ENCODE measurements at places on chromosomes 7 and 10.

DNA sequence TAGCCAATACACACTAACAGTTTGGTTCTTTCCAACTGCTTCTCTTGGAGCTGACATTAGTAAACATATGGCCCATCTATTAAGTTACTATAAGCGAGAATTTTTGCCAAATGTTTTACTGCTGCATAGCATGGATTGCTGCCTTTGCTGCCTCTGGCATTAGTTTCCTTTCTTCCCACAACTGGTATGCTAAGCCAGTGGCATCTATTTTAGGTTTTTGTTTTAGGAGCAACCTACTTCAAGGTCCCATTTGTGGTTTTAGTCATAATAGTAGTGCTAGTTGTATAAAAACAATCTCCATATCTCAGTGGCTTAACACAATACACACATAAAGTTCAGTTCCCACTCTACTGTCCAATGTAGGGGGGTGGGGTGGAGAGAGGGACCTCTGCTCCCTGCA, 25.9 kb upstream of the PANK1 start:
- DNase-seq: no peak

- DNase-seq: no peak
Measured at GRCh38 chr10:63761243-63761642, 240.0 kb downstream of the REEP3 start.

DNA sequence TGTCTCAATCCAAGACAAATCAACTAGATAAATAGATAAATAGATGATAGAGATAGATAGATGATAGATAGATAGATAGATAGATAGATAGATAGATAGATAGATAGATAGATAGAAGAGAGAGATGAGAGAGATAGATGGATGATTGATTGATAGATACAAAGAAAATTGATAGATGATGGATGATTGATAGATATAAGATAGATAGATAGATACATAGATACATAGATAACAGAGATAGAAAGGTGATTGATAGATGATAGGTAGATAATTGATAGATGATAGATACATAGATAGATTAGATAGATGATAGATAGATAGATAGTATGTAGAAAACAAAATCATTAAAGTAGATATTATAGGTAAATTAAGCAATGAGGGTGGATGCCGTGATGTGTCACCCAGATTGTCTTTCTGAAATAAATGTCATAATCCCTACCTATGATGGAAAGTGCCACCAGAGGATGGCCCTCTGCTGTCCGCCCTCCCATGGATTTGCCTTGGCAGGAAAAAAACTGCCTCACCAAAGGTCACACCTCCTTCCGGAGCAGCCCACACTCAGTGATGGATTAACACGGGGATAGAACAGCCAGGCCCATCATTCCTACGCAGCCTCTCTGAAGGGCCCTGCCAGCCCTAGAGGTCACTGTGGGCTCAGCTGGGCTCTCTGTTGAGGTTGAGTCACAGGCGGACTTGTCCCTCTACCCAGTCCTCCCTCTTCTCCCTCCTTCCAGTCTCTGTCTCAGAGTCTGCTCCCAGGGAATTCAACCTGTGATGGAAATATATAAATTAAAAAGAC, 50.8 kb downstream of the KCNH2 start:
- DNase-seq: no peak

DNA sequence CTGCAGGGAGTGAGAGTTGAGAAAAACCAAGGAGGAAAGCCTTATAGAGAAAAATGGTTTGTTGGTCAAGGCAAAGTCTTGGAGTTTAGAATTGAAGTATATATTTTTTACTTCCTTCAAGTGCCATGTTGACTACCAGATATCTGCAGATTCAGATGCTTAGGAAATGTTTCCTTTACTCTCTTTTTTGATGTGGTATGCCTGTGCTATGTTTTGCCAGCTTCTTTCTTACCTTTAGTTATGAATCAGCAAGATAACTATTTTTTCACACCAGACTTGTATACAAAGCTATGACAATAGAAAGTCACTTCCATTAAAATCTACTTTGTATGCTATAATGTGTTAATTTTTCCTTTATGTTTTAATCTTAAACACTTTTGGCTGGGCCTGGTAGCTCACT, 3.6 kb downstream of the R3HCC1L start:
- no peak for DNase-seq

GRCh38 chr10:18399158-18399557, 252.2 kb downstream of the NSUN6 start:
- DNase-seq: no peak

- DNase-seq: no peak
Measured at GRCh38 chr7:43764039-43764761, 5.7 kb downstream of the BLVRA start.

DNA sequence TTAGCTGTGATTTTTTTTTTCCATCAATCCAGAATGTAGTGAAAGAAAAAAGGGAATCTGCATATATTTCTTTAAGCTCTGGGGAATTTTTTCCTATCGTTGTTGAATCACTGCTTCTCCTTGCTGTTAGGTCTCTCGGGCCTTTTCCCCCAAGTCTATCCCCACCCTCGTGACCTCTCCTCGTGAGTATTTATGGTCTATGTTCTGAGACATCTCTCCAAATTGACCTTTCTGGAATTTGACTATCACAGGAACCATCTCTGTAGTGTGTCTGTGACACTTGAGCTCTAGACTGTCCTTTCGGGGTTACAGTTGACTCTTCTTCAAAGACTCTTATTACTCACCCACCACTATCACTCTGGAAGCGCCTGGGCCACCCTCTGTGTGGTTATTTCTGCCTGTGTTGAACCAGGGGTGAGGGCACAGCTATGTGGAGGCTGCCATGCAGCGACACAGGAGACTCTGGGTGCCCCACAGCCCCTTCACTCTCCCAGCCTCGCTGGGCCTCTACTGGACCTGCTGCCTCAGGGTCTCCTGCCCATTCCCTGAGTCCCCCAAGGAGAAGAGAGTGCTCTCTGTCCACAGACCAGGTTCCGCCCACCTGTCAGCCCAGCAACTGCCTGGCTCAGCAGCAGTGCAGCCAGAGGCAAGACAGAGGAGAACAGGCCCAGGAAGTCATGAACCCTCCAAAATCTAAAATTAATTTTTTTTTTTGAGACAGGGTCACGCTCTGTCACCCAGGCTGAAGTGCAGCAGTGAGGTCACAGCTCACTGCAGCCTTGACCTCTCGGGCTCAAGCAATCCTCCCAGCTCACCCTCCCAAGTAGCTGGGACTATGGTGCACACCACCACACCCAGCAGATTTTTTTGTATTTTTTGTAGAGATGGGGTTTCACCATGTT, 45.7 kb upstream of the PTPRN2 start:
- no peak for DNase-seq

DNA sequence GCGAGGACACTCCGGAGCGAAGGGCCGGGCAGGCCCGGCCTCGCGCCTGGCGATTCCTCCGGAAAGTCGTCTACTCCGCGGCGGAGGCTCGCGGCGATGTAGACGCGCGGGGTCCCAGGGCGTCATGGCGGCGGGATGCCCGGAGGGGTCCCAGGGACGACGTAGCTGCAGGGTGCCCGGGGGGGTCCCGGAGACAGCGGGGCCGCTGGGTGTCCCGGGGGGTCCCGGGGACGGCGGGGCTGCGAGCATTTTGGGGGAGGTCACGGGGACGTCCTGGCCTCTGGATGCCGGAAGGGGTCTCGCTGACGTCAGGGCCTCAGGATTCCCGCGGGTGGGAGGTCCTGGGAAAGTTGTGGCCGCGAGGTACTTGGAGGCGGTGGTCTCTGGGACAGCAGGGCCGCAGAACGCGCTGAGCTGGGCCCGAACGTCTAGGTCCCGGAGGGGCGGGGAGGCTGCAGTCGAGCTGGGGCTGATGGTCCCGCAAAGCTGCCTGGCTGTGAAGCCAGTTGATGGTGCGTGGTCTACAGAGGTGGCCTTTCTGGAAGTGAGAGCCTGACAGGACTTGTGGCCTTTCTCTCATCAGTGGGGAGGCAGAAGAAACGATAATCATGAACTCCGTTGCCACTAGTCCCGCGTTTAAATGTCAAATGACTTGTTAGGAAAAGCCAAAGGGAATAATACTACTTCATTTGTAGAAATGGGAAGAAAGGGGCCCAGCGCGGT, 637 bp downstream of the HSPA14 start:
- DNase-seq: peak; percentile 48

- no peak for DNase-seq
Measured at GRCh38 chr10:43939939-43940820, 291.5 kb upstream of the ZNF32 start.

- no peak for DNase-seq
Measured at GRCh38 chr7:140084972-140085371, 22.2 kb upstream of the PARP12 start.

DNA sequence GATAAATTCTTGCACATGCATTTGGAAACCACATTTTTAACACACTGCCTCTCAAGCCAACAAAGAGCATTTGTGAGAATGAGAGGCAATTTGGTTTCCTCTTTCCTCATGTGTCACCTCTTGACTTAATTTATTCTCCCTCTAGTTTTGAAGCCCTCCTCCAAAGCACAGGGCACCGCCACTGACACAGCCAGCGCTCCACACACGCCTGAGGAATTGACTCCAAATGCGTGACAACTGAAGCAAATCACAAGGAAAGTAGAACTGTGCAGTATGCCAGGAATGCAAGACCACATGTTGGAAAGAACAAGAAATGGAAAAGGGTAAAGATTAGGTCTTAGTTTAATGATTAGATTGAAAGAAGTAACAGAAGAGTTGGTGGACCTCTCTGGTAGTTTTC, 173.3 kb downstream of the LSM5 start:
- DNase-seq: no peak

DNA sequence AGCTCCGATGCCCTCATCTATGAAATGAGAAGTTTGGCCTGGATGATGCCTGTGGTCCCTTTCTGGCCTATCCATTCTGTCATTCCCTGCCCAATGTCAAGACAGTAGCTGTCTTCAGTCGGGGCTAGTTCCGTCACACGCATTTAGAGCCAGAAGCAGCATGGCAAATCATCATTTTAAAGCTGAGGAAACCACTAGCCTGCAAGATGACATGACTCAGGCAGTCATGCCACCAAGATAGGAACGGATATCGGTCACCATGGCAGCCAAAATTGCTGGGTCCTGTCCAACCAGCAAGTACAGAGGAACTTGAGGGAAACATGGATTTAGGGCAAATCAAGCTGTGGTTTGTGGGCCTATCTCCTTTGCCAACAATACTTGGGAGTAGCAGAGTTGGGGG, 64.5 kb upstream of the MRLN start:
- DNase-seq: no peak

GRCh38 chr7:80889525-80889924, 29.3 kb downstream of the SEMA3C start:
- no peak for DNase-seq

DNA sequence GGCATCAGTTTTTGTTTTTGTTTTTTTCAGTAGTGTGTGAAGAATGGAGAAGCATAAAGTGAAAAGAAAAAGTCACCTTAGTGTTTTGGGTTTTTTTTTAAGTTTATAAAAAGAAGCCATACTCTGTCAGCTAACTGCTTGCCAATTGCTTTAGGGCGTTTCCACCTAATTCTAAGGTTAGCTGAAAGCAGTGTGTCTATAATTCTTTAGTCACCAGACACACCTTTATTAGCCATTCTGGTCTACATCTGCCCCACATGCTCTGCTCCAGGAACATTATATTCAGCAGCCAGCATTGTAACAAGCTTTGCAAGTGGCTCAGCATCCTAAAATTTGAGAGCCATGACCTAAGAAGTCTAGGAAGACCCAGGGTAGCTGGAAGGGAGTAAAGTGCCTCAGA, 14.1 kb upstream of the SLC16A12 start:
- DNase-seq: no peak

DNA sequence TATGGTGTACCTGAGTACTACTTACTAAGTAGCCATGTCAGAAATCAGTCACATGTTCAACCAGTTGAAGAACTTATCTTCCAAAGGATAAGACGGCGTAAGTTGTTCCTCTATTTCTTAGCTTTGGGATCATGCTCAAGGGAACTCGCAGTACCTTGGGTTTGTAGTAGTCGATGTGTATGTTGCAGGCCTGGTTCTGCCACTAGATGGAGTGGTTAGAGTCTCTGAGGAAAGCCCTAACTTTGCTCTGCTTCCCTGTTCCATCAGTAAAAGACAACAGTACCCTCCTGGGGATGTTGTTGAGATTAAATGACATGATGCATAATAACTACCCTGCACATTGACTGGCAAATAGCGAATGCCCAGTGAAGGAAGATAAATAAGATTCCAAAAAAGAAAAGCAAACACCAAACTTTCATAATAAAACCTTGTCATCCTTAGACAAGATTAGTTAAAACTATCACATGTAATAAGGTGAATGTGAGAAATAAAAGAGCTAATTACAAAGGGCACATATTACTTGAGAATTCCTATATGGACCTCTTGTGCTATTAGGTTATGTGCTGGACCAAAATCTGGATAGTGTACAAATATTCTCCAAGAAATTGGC, 165.9 kb downstream of the ABCA13 start:
- no peak for DNase-seq

GRCh38 chr7:74665296-74665938, 7.9 kb downstream of the GTF2I start:
- DNase-seq: no peak

DNA sequence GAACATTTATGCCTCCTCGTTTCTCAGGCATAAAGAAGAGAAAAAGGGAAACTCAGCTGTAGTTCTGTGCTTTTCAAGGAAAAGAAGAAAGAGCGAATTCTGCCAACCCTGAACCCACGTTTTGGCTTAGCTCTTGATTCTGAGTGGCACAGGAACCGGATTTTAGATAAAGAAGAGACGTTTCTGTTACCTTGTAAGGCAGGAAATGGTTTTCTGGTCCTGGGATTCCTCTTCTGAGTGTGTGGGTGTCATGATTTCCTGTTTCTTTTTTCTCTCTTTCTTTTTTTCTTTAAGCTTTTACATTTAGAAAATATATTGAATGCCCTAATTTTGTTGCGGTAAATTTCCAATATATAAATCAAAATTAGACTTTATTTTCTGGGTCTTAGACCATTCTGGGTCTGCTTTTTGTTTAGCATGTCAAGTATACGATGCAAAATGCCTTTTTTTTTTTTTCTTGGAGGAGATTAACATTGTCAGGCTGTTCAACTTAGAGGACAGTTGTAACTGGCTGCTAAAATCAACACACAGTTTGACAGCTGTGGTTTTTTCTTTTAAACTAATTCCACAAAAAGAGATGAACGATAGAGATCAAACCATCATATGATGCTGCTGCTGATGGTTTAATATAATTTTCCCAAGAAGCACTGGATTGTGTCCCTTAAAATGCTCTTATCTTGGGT, 190.8 kb downstream of the GATA3 start:
- no peak for DNase-seq

- no peak for DNase-seq
Measured at GRCh38 chr10:3469639-3470020, 297.0 kb upstream of the PITRM1 start.
